ENCODE measurements at places on chromosomes 2 and 18.

DNA sequence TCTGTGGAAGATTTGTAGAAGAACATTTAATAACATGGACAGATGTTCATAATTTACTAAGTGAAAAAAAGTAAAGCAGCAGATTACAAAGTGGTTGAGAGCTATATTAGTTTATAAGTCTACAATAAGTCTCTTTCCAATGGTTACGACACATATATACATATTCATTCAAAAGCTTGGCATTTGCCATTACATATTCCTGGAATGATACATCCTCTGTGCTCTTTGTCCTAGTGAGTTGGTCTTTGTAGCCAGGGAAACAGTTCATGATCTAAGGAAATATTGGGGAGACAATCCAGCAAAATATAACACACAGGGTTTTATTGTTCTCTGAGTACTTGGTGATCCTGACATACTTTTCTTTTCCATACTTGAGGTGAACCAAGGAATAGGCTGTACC lies 32.5 kb upstream of the SOS1 start:
- no peak for DNase-seq

DNA sequence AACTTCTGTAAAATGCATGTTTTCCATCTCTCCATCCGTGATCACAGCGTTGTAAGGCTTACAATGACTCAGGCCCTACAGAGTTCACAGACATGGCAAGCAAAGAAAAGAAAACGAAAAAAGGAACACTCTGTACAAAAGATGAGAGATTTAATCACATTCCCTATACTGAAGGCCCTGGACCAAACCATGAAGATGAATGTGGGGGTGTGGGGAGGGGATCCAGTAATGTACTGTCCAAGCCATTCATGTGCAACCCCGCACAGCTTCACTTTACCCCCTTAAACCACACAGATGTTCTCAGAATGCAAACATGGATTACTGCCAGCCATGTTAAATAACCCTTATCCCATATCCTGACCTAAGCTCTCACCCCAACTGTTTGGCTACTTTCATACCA lies 391.1 kb downstream of the NCKAP5 start:
- DNase-seq: no peak

GRCh38 chr2:197359859-197360258 lies 49.3 kb upstream of the ANKRD44 start:
- DNase-seq: peak; percentile 13

DNA sequence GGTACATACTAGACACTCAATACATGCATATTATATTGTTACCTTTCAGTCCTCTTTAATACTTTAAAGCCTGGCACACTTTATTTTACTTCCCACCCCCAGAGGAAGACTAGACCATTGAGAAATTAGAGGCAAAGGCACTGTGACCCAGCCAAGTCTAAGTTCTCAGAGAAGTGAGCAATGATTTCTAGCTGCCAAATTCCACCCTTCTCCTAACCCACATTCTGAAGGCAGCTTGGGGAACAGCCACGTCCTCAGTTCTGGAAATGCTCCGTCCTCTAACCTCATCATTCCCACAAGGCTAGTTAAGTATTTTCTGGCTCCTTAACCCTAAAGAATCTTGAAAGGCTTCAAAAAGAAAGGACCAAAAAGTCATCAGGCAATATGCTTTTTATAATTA lies 86.6 kb downstream of the COL5A2 start:
- no peak for DNase-seq

DNA sequence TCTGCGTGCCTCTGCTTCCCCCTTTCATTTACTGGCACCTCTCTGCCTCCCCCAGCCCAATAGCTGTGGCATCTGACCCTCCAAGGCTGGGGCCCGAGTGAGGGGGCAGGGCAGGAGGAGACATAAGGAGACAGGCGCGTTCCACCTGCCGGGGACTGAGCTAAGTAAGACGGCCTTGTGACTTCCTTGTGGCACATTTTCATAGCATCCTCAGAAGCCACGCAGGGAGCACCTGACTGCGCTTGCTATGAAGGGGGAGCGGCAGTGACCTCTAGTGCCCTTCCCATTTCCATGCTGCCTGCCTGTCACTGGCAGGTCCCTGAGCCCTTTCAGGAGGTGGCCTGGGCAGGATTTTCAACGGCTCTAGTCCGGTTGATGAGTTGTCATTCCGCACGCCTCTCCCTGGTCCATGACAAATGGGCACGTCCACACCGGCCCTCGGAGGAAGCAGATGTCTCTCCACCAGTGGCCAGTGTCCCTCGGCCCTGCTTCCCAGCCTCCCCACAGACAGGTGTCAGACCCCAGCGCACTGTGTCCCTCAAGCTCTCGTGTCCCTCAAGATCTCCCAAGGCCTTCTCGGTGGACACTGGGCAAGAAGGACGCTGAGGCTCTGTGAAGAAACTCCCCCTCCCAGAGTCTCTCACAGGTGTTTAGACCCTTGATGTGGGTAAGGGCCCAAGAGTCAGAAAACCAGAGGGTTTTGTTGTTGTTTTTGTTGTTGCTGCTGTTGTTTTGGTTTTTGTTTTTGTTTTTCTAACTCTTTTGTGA lies 42.7 kb downstream of the CYP26B1 start:
- no peak for DNase-seq

- no peak for DNase-seq
Observed at GRCh38 chr2:209008636-209009287, 415.1 kb upstream of the MAP2 start.

DNA sequence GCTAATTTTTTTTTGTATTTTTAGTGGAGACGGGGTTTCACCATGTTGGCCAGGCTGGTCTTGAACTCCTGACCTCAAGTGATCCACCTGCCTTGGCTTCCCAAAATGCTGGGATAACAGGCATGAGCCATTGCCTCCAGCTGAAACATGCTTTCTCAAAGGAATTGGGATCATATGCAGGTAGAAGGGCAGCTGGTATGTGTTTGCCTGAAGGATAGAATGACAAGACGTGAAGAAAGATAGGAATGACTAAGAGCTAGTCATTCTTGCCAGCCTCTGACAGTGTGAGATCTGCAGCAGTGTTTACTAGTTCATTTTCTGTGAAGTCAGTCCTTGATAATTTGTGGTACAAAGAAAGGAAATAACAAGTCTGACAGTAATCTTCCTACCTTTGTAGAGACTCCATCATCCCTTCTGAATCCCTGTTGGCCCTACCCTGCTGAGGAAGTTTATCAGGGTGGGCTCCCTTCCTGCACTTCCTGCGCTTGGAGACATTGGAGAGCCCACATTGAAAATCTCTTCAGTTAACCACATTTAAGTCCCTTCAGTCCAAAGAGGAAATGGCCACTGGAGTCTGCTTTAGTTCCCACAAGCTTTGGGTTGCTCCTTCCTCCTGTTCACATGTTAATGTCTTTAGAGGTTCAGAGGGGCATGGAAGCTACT lies 14.7 kb downstream of the CFLAR start:
- DNase-seq: peak; percentile 56

GRCh38 chr18:13316063-13316462 lies 97.5 kb downstream of the LDLRAD4 start:
- DNase-seq: no peak

DNA sequence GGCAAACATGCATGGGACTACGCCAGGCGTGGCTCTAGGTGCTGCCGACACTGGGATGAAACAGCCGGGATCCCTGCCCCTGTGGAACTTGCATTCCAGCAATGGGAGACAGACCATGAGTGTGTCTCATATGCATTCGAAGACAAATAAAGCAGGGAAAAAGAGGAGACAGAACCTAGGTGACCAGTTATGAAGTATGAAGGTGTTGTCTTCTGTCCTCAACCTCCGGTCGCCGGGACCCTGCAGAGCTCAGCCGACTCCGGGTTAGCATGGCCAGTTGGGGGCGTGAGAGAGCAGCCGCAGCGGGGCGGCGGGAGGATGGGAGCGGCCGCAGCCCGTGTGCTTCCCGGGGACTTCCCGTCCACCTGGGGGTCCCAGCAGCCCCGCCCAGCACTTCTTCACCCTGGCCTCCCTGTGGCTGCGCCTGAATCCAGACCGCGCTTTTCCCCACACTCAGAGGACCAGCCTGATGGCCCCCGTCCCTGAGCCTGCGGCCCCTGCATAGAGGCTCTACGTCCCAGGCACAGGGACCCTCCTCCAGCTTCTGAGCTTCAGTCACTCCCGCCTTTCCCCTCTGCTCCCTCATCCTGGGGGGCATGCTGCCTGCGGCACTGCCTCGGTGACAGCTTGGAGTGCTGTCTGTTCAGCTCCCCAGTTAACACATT lies 11.4 kb downstream of the ID2 start:
- peak; percentile 48 for DNase-seq

DNA sequence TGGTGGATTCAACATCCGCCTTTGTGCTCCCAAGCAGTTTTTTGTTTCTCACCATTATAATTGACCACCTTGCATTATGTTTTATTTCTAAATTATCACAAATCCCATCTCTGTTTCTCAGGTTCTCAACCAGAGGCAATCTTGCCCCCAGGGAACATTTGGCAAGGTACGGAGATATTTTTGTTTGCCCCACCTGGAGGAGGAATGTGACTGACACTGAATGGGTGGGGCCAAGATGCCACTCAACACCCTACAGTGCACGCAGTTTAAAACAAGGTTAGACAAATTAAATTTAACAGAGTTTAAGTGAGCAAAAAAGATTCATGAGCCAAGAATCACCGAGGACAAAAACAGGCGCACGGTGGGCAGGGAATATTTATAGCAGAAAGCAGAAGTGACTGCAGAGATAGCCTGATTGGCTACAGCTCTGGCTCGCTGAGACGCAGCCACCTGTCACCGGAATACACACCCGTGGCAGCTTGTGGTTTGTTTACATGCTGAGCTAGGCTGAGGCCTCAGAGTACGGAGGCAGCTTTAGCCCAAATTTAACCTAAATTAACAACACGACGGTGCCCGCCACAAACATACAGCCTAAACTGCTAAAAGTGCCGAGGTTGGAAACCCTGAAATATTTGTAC lies 150.0 kb upstream of the ALKAL2 start:
- peak; percentile 73 for DNase-seq

GRCh38 chr2:86039963-86040655 lies 65.6 kb downstream of the POLR1A start:
- DNase-seq: no peak

- DNase-seq: no peak
Observed at GRCh38 chr2:175630280-175631244, 371.5 kb downstream of the LNPK start.

DNA sequence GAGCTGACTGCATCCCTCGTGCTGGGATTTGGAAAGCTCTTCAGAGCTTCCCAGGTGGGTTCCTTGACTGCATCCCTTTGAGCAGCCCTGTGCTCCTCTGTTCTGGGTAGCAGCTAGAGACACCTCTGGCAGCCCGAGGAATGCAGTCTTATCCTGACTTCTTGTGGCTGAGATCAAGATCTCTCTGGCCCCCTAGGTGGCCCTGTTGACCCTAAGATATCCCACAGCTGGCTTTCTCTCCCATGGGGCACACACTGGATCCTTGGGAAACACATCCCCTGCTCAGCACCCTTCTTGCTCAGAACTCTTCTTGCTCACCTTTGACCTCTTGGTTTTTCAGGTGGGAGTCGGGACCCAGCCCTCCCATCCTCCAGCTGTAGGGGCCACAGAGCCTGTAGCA lies 237.2 kb downstream of the TSN start:
- no peak for DNase-seq

DNA sequence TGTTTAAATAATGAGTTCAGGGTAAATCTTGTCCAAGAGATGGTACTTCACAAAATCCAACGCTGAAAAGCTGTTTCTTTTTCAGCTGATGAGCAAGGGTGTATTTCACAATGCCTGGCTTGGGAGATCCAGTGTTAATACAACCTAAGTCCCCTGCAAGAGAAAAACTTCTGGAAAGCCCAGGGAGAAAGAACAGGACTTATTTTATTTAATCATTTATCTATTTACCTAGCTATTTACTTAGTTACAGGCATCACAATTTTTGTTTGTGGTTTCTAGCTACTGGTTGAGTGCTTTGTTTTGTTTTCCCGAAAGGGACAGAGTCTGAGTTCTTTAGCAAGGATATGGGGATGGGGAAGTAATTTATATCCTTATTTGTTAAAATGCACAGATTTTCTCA lies 598.2 kb upstream of the SYT4 start:
- no peak for DNase-seq

DNA sequence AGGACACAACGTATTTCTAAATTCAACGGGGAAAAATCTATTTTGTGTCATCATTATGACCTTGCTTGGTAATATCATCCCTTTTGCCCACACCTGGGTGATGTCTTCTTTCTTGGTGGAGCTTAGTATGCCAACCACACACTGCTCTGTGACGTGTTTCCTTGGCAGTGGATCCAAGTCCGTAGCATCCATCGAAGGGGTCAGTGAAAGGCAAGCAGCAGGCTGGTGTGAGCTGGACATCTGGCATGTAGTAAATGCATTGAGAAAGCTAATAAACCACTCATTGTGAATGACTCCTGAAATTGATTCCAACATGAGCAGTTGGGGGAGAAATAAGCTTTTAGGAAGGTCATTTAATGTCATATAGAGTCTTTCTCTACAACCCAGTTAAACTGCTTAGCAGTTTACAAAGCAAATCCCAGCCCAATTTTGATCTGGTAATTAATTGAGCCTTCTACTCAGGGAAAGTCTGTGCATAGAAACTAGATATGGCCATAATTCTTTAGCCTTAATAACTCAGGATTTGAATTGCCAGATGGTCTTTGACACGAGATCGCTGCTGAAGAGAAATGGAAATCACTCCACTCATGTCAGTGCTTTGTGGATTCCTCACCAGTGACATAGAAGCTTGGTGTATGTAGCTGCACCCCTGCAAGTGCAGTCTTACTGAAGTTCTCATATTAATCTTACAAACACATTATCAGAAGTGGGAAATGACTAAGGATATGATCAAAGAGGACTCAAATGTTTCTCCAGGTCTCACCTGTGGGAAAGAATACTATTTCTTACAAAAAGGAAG lies 494.8 kb downstream of the CMPK2 start:
- DNase-seq: no peak

- DNase-seq: no peak
Observed at GRCh38 chr18:56825321-56825720, 174.2 kb downstream of the WDR7 start.

DNA sequence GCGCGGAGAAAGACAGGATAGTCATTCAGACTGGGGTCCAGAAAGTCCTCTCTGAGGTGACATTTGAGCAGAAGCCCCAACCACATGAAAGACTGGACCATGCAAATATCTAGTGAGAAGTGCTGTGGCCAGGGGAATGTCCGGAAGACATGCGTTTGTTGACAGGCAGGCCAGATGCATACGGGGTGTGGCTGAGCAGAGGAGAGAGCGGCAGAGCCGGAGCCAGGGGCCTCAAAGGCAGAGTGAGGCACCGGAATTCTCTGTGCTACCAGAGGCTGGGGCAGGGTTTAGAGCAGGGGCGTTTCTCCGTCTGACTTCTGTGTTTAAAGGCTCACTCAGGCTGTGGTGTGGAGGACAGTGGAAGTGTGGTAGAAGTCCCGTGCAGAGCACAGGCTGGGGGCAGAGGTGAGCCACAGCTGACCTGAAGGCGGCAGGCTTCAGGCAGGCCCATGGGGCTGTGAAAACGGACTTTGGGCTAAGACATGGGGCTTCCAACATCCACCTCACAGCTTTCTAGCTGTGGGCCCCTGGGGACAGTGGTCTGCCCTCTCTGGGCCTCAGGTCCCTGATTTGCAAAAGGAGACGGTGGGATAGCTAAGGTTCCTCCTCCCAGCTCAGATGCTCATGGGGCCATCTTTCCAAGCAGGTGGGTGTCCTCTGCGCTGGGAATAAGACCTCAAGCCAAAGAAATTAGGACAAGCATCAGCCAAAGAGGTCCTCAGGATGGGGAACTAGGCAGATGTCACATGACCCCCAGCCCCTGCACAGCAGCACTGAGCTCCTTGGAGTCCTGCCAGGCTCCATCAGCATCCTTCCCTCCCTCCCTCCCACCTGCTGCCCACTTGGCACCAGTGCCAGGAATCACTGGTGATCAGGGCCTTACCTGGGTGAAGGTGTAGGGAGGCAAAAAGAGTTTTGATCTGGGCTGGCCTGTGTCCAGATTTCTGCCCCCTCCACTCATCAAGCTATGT lies 11.2 kb downstream of the RUFY4 start:
- no peak for DNase-seq
